NCI-H187 (cell line): ENCODE measurements at places on chromosomes 2 and 18.

- no peak for DNase-seq
Observed at GRCh38 chr18:61334491-61334850, 1.2 kb downstream of the CDH20 start.

GRCh38 chr2:67792191-67792590 is 270.6 kb downstream of the C1D start:
- DNase-seq: no peak

DNA sequence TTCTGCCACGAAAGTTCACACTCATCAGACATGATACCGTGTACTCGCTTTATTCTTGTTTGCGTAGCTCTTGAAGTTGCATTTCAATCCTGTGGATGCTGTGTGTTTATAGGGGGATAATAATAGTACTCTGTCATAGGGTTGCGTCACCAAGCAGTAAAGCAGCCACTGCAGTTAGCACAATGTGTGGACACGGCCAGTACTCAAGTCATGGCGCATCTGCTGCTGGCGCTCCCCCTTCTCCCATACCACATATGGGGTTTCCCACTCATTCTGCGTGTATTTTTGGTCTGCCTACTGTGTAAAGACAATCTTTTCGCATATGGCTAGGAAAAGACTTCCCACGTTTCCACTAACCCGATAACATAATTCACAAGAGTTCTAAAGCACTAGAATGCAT is 2.1 kb upstream of the ZBTB14 start:
- no peak for DNase-seq

DNA sequence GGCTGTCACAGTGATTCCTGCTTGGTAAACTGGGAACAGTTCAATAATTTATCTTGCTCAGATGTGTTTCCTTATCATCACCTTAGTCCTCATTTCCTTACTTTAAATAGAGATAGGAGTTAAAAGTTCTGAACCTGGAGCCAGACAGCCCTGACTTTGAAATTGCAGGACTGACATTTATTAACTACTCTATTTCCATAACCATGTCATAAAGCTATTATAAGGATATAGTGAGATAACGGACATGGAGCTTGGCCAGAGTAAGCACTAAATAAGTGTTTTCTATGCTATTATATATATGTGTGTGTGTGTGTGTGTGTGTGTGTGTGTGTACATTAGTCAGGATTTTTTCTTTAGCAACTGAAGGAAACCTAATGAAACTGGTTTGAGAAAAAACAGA is 13.1 kb downstream of the NT5DC4 start:
- no peak for DNase-seq

DNA sequence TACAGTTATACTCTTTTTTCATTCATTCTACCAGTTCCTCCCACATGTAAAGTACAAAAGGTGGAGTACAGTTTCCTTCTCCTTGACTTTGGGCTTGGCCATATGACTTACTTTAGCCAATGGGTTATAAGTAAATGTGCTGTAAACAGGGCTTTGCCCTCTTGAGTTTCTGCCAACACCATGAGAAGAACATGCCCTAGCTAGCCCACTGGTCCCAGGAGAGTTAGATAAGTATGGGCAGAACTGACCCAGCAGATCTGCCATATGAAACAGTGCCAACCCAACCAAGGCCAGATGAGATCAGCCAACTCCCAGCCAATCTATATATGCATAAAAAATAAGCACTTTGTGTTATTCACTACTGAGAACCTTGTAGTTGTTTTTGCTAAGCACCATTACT is 25.5 kb downstream of the ZC3H8 start:
- DNase-seq: peak; percentile 29

DNA sequence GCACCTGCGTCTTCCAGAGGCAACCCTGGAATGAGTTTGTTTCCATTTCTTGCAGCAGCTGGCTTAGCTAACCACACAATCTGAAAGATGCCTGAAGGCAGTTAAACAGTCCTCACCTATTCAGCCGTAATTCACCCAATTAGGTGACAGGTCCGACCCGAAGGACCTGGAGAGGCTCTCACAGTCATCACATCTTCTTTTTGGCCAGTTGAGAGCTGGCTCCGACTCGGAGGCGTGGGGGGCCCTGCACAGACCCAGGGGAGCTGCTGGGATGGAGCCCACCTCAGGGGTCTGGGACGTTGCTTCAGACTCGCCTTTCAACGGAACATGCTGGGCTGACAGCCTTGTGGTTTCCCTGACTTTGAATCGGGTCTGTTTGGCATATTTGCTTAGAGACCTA is 187.3 kb downstream of the RTP5 start:
- no peak for DNase-seq

DNA sequence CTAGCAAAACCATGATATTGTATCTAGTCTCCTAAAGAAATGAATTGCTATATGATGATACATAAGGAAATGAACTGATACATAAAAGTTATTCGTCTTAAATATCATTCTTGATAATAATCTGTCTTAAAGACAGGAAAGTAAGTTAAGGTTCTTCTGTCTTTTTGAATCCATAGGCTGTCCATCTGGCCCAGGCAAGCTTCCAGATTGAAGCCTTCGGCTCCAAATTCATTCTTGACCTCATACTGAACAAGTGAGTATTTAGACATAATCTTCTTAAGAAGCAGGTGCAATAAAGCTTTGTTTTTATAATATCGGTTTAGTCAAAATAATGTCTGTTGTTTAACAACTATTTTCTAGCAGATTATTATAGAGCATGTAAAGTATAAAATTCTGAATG is 37.7 kb downstream of the ADAM23 start:
- no peak for DNase-seq

- DNase-seq: no peak
Observed at GRCh38 chr2:47842846-47843245, 59.9 kb downstream of the MSH6 start.
